Activated naive CD8-positive, alpha-beta T cell treated with anti-CD3 and anti-CD28 coated beads, Interleukin-2, amount 10 ng/mL, durations not matched to agents 7 days and 5 days (primary cell): ENCODE measurements at places on chromosomes 1 and 21. TPM values are rescaled to one million over a fixed set of nuclear protein-coding genes. Genes with fewer than 3 reads are reported as not detected.

CELA3B gene
- not detected for total RNA-seq

ARHGEF10L gene
- 0.39 TPM for total RNA-seq

SEC16B gene
- 0.26 TPM for total RNA-seq

SPATA6 gene
- 0.83 TPM for total RNA-seq

EFNA1 gene
- 0.25 TPM for total RNA-seq

AK4 gene
- total RNA-seq: 81.3 TPM

GRCh38 chr1:3892748-3893147 lies 7.3 kb downstream of the C1orf174 start:
- DNase-seq: no peak

GRCh38 chr1:1873186-1873585 lies 17.7 kb downstream of the GNB1 start:
- DNase-seq: no peak

DNA sequence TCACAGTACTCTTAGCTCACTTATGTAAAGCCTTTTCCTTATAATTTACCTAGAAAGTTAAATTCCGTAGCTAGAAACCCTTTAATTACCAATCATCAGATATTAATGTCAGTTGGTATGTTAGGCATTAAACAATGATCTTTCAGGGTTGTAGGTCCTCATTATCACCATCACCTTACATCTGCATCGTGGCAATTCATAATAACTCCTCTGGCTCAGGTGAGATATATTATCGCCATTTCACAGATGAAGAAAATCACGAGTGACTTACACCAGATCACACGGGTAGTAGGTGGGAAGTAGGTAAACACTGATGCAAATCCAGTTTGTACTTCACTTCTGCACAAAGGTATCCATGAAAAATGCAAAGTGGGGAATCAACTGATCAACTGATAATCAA lies 639 bp downstream of the NUP133 start:
- no peak for DNase-seq

- no peak for DNase-seq
These were observed 493 bp upstream of the STXBP3 start for GRCh38 chr1:108745980-108746381.

DNA sequence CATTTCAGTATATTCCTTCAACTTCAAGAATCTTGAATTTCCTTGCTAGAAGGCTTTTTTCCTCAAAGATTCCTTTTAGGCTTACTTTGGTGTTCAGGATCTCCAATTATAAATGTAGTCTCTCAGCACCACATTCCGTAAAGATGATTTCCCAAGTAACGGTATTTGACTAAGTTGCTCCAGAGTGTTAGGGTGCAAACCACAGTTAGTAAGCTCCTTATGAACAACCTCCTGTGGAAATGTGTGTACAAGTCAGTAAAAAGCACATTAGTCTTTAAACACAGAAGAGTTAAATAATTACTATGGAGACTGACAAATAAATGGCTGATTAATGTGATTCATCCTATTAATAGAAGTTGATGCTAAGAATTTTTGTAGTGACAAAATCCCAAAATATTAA lies 10.3 kb downstream of the DONSON start:
- no peak for DNase-seq

- DNase-seq: no peak
These were observed 3.6 kb downstream of the ZNF362 start for GRCh38 chr1:33259879-33260278.

- DNase-seq: no peak
These were observed 4.1 kb downstream of the RUNX1 start for GRCh38 chr21:35044770-35045541.

- DNase-seq: no peak
These were observed 38.5 kb downstream of the PYHIN1 start for GRCh38 chr1:158969855-158970254.

GRCh38 chr1:48048064-48048463 lies 50.9 kb upstream of the TRABD2B start:
- no peak for DNase-seq

DNA sequence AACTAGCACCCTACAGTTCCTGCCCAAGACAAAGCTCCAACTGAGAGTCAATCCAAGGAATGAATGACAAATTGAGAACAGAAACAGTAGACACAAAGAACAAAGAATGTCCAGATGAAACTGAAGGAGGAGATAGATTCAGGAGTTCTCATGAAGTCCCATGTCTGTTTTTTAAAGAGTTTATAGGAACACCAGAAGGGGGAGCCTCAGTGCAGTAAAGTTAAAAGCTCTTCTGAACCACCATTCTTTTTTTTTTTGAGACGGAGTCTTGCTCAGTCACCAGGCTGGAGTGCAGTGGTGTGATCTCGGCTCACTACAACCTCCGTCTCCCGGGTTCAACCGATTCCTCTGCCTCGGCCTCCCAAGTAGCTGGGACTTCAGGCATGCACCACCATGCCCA lies 323.6 kb downstream of the MRPL39 start:
- DNase-seq: no peak

- DNase-seq: no peak
These were observed 35.4 kb upstream of the SCMH1 start for GRCh38 chr1:41277371-41277975.

- no peak for DNase-seq
These were observed 62.9 kb downstream of the TBX19 start for GRCh38 chr1:168343566-168343965.
